ENCODE measurements at places on chromosomes 6 and 20.
A peak's percentile ranks its signal among the peaks of the same experiment; 100 is the strongest.

DNA sequence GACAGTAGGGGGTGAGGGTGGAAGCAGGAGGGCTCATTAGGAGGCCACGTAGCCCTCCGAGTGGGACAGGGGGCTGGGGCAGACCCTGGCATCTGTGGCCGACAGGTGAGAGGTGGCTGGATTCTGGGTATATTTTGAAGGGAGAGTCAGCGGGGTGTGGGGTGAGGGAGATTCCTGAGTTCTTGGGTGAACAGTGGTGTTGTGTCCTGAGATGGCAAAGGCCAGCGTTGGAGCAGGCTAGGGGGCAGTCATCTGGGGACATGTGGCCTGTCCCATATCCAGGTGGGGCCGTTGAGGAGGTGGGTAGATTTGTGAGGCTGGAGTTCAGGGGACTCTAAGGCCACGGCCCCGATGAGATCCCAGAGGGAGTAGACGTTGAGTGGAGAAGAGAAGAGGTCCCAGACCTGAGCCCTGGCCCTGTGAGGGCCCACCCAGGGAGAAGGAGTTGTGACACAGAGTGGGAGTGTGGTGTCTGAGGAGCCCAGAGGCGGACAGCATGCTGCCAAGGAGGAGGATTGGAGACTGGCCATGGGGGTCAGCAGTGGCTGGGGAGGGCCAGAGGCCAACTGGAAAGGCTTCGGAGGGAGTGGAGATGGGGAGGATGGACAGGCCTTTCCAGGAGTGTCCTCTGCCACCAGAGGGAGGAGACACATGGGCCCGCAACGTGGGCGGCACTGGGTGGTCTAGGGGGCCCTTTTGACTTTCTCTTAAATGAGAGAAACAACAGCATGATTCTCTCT, 19.6 kb downstream of the PACSIN1 start:
- DNase-seq = no peak

DNA sequence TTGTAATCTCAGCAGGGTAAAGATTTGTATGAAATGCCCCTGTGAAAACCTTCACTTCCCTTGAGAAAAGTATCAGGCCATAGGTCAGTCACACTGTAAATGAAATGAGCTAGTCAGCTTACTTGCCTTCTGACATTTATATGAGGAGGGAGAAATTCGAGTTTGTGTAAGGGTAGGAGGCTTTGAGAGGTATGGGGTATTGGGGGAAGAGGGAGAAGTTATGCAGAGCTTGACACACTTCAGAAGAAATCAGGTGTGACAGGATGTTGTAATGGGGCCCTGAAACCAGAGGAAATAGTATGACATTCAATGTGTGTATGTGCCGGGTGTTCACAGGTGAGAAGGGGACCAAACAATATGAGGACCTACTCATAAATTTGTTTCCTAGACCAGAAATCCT, 64.2 kb upstream of the CCN6 start:
- no peak for DNase-seq

- DNase-seq = no peak
These were observed 4.7 kb downstream of the ADGRF5 start for GRCh38 chr6:46917002-46917545.

DNA sequence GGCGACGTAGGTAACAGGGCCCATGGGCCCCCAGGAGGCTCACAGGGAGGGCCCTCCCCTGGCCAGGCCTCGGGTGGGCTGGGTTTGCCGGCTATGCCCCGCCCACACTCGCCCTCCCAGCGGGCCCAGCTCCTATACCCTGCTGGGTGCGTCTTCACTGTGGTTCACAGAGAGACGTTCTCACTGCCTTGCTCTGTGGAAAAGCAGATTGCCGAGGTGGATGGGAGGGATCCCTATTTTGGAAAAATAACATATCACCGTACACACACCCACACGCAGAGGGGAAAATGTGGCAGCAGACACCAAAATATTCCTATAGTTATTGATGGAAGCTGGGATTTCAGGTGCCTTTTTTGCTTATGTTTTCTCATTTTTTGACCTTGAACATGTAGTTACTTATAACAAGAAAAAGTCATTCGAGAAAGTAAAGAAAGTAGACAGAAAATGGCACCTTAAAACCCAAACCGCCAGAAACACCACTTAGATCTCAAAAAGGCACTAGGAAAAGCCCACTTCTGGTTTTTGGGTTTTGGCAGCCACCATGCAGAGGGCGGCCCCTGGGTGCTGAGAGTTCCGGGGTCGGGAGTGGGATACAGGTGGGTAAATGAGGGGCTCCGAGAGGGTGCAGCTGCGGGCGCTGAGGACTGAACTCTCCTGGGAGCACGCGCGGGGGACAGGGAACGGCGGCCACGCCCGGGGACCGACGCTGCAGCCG, 49.4 kb downstream of the TMEM242 start:
- DNase-seq = peak; percentile 81

DNA sequence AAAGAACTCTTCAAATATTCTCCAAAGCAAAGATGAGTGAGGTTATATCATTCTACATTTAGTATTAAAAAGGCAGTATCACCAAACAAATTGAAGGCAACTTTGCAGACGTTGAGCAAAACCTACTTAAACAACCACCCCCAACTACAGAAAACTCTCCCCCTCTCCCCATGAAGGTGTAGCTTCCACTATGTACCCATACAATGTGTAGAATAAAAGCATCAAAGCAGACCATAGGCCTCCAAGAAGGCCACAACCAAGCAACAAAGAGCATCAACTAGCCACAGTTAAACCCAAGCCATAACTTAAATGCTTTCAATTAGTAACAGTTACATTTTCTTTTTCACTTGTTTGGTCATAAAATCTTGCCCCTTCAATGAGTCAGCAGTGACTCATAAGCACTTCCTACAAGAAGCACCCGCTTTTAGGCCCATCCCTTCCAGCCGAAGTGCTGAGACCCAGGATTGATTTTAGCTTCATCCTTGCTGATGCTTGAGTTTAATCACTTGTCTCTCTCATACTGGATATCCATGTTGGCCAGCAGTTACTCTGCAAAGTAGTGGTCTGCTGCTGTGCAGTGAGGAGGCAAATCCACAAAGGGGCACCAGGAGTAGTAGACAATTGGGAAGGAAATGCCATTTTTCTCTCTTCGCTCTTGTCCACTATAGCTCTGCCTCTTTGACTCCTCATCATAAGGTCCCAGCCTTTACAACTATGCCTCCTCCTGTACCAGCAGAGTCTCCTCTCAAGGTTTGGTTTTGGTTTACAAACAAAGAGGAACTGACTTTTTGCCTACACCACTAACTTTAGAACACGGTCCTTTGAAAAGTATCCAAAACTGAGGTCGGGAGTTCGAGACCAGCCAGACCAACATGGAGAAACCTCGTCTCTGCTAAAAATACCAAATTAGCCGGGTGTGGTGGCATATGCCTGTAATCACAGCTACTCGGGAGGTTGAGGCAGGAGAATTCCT, 8.4 kb upstream of the NUP153 start:
- DNase-seq = peak; percentile 21

DNA sequence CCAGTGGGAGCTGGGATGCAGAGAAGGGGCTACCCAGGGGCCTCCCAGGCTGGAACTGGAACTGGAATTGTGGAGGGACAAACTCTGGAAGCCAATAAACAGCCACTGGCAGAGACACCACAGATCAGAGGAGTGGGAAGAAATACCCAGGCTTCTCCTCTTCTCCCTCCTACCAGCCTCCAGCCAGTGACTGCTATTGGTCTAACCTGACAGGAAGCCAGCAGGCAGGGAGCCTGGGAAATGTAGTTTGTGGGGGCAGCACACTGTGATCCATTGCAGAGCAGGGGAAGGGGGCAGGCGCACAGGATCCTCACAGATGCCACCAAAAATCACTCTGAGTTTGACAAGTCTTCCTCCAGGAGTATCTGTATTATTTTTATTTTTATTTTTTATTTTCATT, 12.1 kb upstream of the MLN start:
- peak; percentile 82 for DNase-seq

GRCh38 chr20:51419231-51419630, 123.3 kb downstream of the NFATC2 start:
- no peak for DNase-seq

- no peak for DNase-seq
These were observed 26.6 kb upstream of the PI16 start for GRCh38 chr6:36927691-36928546.

GRCh38 chr20:33811776-33812151, 616 bp downstream of the CHMP4B start:
- DNase-seq = peak; percentile 35

GRCh38 chr20:3510110-3510509, 39.3 kb downstream of the ATRN start:
- DNase-seq = no peak

DNA sequence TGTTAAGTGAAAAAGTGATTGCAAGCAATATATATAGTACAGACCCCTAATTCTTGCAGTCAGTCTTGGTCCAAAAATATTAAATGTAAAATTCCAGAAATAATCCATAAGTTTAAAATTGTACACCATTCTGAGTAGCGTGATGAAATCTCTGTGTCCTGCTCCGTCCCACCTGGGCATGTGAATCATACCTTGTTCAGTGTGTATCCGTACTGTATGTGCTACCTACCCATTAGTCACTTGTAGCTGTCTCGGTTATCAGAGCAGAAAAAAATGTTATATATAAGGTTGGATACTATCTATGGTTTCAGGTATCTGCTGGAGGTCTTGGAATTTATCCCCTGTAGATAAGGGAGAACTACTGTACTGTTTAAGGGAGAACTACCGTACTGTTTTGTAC, 16.3 kb downstream of the IRAK1BP1 start:
- DNase-seq = no peak

- no peak for DNase-seq
These were observed 94.0 kb downstream of the ADGRG6 start for GRCh38 chr6:142395768-142396231.

DNA sequence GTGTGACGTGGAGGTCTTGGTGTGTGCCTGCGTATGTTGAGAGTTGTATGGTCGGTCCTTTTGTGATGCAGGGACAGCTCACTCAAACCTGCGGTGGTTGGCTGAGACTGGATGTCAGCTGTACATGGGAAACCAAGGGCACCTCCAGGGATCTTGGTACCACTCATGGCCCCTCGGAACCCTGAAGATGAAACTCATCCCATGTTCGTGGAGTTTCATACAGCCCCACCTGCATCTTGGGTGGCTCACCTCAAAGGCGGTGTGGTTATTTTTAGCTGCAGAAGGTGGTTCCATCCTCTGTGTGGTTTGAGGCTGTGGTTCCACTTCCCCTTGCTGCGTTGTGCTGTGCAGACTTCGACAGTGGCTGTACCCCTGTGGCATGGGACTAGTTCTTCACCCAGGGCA, 52.6 kb upstream of the SLC22A1 start:
- no peak for DNase-seq

DNA sequence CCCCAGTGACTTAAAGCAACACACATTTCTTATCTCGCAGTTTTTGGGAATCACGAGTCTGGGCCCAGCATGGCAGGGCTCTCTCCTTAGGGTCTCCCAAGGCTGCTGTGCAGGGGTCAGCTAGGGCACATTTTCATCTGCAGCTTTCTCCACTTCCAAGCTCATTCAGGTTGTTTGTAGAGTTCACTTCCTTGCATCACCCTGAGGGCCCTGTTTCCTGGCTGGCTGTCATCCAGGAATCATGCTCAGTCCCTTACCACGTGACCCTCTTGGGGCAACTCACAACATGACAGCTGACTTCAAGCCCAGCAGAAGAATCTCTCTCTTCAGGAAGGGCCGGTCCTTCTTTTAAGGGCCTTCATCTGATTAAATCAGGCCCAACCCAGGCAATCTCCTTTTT, 21.3 kb downstream of the SNAP25 start:
- DNase-seq = no peak

GRCh38 chr6:24493945-24494820, 586 bp upstream of the ALDH5A1 start:
- DNase-seq = peak; percentile 21

DNA sequence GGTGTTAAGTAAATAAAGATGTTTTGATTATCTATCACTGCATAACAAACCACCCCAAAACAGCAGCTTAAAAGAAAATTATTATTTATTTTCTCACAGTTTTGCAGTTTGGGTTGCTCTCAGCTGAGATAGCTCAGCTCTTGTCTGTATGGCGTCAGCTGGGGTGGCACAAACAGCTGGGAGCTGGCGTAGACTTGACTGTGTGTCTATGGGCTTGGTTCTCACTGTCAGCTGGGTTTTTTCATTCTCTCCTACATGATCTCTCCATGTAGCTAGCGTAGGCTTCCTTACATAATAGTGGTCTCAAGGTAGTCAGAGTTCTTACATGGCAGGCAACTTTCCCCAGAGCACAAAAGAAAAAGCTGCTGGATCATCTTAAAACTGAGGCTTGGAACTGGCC, 6.5 kb upstream of the TMEM74B start:
- no peak for DNase-seq

DNA sequence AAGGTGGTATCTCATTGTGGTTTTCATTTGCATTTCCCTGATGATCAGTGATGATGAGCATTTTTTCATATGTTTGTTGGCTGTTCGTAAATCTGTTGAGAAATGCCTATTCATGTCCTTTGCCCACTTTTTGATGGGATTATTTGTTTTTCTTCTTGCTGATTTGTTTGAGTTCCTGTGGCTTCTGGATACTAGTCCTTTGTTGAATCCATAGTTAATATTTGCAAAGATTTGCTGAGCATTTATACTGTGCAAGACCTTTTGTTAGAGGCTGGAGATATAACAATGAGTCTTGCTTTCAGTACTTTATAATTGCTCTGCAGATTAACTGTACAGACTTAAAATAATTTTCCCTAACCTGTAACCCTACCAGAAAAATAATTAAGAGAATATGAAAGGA, 35.6 kb downstream of the PDE7B start:
- DNase-seq = no peak

DNA sequence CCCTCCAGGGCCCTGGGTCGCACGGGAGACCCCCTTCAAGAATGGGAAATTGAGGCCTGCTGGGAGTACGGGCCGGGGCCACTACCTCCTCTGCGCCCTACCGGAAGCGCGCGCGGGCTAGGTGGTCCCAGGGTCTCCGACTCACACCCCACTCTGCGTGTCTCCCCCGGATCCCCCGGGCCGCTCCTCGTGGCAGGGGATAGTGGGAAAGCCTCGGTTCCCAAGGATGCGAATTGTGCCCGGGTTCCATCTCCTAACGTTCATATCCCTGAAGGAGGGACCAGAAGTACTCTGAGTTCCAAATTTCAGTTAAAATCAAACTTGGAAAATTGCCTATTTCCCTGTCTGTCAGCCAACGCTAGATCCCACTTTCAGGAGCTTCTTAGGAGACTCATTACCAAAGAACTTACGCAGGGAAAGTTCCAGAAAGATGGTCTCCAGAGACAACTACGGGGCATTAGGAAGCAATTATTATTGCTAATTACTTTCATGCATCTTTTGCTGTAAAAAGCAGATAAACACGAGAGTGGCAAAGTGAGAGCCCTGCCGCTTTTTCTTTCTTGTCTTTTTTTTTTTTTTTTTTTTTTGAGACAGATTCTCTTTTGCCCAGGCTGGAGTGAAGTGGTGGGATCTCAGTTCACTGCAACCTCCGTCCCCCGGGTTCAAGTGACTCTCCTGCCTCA, 858 bp downstream of the FAM83D start:
- no peak for DNase-seq

DNA sequence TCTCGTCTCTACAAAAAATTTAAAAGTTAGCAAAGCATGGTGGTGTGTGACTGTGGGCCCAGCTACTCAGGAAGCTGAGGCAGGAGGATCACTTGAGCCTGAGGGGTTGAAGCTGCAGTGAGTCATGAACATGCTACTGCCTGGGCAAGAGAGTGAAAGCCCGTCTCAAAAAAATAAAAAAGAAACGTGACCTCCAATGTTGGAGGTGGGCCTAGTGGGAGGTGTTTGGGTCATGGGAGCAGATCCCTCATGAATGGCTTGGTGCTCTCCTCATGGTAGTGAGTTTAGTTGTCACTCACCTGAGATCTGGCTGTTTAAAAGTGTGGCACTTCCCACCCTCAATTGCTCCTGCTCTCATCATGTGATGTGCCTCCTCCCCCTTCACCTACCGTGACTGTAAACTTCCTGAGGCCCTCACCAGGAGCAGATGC, 24.3 kb downstream of the RBL1 start:
- DNase-seq = no peak
